ENCODE measurements at places on chromosomes 13 and 19.

DNA sequence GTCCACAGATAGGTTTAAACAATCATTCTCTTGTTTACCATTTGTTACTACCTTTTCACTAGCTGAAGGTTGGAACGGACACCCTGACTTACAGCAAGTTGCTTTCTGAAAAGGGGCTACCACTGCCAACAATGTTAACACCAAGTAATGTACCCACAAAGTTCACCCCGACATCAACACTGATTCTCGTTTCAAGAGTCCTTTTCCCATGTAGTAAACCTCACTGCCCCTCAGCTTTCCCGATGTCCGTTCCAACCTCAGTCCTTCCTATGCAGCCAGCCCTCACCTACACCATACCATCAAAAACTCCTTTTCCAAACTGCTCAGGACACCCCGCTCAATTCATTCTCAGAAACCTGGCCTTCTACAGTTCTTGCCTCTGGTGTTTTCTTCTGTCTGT, 29.0 kb downstream of the PEG3 start:
- no peak for DNase-seq

GRCh38 chr19:6876748-6877147, 10.6 kb upstream of the ADGRE1 start:
- DNase-seq, result no peak

GRCh38 chr19:50975766-50976165, 6.4 kb upstream of the KLK6 start:
- DNase-seq, result peak; percentile 60

GRCh38 chr19:13875824-13876223, 1.1 kb upstream of the NANOS3 start:
- DNase-seq, result no peak

DNA sequence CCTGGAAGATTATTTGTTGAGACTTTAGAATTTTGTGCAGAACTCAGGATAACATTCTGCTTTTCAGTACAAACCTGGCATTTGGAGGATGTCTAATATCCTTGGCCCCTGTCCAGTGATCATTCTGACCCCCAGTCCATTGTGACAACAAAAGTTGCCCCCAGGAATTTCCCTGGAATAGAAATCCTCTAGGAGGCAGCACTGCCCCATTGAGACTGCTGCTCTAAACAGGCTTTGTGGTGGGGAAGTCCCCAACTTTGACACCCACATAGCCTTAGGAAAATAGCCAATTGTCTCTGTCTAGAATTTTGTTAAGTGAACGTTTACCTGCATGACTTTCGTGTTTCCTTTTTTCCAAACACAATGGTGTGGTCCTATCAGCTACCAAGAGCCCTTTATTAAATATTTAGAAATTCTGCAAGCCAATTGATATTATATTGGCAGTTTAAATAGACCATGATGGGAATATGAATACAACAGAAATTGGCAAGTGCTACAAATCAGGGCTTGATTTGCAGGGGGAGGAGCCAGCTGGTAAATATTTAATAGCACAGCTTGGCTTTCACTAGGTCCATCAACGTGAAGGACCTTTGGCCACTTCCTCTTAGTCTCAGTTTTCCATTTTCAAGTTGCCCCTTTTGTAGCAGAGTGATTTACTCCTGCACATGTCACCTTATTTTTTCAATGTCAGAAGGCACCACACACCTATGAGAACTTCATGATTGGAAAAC, 451.7 kb downstream of the EFNB2 start:
- peak; percentile 69 for DNase-seq

GRCh38 chr19:44757735-44758505, 9.4 kb downstream of the BCL3 start:
- no peak for DNase-seq

- no peak for DNase-seq
Observed at GRCh38 chr13:74201530-74201929, 67.3 kb upstream of the KLF12 start.

DNA sequence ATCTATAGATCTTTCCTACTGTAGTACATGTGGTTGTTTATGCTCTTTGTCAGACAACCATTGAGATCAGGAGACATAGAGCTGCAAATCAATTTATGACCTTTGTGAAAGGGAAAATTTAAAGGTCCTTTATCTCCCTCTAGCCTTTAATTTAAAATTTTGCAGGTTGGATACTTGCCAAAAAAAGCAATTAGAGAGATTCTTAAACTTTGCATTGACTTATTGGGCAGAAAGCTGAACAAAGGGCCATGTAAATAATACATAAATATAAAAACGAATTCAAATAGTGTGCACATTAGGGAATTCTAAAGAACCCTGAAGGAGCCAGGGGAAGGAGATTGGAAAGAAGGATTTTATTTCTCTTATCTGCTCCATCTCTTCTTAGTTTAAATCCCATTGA, 22.0 kb upstream of the RB1 start:
- no peak for DNase-seq

DNA sequence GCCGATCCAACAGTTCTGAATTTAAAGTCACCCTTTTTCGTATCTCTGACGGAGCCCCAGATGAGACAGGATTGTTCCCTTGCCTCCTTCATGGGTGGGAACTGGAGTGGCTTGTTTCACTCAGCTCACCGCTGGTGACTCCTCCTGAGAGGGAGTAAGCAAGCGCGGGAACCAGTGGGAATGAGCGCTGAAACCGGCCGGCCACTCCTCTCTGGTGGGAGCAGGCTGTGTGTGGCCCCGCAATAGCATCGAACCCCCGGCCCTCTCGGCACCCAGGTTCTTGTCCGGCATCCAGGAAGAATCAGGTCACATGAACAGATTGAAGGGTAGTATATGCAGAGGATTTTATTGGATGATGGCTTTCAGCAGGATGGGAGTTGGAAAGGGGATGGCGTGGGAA, 1211.6 kb upstream of the PCDH20 start:
- DNase-seq, result no peak

DNA sequence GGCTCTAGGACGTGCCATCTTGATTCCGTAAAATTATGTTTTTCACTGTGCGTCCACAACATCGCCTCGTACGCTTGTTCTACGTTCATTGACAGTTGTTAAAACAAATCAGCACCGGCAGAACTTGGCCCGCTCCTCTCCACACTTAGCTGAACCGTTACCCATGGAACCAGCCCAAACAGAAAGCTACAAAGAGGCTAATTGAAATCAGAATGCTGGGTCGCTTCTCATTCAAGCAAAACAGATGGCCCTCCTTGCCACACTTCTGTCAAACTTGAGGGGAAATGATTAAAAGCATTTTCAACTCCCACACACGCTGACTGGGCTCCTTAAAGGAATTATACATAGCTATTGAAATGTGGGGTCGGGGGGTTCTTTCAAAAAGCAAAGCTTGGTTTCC, 71.6 kb downstream of the TM9SF2 start:
- no peak for DNase-seq

DNA sequence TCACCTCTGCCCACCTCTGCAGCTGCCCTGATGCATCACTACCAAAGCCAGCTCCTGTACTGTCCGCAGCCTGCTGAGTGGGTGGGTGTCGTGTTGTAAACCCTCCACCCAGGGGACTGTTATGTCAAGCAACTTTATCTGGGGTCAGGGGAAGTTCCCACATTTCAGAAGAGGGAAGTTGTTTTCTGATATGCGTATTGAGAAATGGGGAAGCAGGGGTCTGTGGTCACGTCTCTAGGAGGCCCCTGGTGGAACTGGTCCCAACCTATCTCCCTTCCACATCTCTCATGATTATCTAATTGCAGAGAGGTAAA, 31.2 kb downstream of the CLEC17A start:
- no peak for DNase-seq

GRCh38 chr13:51147732-51148131, 36.7 kb upstream of the C13orf42 start:
- DNase-seq, result no peak

- DNase-seq, result no peak
Observed at GRCh38 chr19:4775627-4776152, 15.8 kb upstream of the FEM1A start.

DNA sequence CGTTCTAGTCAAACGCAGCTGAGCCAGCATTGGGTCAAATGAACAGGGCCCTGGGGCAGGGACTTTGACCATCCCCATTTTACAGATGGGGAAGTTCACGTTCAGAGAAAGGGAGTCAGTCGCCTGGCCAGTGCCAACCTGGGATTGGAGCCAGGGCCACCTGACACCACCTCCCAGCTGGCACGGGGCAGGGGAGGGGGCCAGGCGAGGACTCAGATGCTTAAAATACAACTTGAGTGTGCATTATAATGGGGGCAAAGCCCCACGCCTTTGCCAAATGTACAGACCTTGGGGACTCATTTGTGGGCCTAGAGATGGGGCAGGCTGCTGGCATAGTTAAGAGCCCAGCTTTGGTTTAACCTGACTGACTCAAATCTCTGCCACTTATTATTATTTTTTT, 14.6 kb downstream of the PRR12 start:
- DNase-seq, result no peak

GRCh38 chr19:32676186-32676894, 692 bp downstream of the RGS9BP start:
- DNase-seq, result peak; percentile 60

DNA sequence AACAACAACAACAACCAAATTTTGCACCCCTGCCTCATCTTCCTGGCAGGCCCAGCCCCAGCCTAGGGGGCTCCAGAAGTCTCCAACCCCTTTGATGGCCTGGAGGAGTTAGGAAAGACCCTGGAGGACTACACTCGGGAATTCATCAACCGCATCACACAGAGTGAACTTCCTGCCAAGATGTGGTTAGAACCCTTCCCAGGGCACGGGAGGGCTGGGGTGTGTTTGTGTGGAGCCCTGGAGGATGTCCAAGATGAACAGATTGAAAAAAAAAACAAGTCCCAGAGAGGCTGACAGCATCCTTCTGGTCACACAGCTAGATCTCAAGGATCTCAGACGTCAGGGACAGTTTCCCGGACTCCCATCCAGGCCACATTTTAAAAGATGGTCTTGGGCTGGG, 13.3 kb downstream of the APOC1 start:
- no peak for DNase-seq

DNA sequence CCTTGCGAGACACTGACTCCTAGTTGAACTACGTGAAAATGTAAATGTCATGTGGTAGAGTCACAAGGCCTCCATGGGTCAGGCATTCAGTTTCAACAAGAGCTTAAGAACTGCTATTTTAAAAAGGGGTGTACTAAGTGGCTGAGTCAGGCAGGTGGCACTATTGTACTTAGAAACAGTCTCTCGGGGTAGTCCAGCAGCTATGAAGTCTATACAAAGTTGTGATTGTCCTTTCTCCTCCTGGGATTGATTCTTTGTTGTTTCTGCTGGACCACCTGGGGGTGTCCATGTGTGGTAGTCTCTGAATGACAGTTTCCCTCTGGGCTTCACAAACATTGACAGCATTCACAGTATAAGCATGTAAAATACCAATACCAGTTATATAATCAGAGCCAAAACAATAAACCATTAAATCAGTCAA, 33.0 kb downstream of the UGGT2 start:
- DNase-seq, result peak; percentile 71

DNA sequence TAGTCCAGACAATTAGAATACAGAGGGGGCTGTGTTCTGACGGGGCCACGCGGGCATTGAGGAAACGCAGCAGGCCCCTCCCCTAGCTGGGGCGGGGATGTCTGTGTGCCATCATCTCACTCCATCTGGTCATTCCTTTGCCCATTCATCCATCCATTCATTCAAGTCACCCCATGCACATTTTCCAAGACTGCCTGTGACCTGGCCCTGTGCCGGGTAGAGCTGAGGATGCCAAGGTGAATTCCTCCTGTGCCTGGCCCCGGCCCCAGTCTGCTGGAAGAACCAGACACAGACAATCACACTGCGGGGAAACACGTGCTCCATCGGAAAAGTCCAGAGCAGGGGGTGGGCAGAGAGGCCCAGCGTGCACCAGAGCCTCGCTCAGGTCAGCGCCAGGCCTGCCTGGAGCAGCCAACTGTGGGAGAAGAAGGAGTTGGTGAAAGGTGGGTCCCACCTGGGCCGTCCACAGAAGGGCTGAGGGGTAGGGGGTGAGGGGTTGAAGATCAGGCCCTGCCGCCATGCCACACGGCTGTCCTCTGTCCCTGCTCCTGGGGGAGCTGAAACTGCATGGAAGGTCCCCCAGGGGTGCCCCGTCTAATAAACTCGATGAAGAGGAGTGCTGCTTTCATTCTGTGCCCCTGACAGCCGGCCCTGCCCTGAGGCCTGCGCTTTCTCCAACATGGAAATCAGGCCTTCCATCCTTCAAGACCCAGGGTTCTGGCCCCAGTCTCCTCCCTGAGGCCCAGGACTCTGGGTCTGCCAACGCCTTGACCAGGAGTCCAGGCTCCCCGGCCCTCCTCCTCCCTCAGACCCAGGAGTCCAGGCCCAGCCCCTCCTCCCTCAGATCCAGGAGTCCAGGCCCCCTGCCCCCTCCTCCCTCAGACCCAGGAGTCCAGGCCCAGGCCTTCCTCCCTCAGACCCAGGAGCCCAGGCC, 1.6 kb upstream of the CACNG6 start:
- no peak for DNase-seq

GRCh38 chr19:18895038-18895823, 727 bp downstream of the CERS1 start:
- peak; percentile 84 for DNase-seq

GRCh38 chr19:33818411-33818810, 21.7 kb downstream of the KCTD15 start:
- no peak for DNase-seq

DNA sequence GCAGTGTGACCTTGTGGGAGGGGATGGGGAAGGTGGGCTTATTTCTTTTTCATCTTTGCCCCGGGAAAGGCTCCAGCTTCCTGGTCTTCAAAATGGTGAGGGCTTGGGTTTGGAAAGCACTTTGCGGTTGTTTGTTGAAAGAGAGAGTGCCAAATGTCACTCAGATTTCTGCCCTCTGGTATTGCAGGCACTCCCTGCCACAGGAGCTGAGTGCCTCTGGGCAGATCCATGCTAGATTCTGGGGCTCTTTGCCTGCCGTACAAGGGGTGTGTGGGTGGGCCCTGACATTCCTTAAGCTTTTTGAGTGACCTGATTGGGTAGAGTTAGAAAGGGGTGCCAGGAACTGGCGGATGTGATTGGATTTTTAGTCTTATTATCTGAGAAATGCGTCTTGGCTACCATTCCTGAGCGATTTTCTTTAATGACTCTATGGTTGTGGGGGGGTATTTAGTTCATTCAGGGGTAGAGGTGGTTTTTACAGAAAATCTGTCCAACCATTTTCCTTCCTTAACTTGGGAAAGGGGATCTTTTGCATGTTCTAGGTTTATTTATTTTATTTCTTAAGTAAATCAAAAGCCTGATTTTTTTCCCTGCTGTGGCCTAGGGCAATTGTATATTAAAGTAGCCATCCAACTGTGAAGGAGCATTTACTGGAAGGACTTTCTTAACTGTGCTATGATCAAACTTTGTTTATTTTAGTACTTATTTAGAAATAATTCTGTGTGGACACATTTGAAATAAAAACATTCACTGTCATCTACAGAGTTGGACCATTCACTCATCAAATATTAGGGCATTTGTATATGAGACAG, 3.2 kb downstream of the ARHGAP35 start:
- peak; percentile 44 for DNase-seq
